ENCODE measurements at places on chromosomes 11 and 22.

DNA sequence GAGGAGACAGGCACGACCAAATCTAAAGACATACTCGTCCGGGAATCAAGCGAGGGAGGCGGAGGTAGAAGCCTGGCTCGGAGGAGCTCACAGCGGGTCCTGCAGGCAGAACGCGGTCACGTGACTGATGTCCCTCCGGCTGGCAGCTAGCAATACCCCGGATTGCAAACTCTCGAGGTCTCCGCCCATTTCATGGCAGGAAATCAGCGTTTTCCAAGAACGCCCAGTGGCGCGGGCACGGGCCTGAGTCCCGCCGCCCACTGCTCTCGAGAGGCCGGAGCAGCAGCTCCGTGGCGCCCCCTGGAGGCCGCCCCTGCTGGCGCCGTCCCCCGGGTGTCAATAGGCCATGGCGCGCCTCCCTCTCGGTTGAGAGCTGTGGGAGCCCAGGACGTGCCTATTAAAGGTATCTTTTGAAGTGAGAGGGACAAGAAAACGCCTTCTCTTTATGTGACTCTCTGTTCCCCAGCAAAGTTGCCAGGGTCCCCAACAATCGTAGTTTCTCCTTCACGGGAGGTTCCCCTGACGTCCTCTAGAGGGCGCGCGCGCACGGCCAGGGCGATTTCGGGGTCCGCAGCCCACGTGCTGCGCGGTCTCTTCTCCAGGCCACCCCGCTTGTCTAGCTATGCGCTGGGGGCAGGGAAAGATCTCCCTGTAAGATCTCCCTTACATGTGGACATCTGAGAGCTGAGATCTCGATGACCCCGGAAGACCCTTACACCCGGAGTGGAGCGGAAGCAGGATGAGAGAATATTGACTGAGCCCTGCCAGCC lies 37.3 kb upstream of the RBFOX2 start:
- peak; percentile 33 for DNase-seq

DNA sequence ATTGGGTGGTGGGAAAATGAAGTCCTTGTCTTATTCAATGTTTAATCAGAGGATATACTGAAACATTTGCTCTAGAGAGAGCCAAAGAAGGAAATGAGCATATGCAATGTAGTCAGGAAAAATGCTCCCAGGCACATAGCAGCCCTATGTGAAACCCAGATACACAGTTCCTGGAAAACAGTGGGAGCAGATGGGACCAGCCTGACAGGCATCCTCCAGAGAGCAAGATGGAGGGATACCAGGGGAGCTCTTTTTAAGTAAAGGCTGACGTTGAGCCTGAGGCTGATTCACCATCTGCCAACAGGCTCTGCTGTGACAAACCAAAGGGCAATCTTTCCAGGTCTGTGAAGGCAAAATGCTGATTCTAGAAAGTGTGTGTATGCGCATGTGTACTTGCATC lies 559.4 kb upstream of the KIRREL3 start:
- DNase-seq, result no peak

DNA sequence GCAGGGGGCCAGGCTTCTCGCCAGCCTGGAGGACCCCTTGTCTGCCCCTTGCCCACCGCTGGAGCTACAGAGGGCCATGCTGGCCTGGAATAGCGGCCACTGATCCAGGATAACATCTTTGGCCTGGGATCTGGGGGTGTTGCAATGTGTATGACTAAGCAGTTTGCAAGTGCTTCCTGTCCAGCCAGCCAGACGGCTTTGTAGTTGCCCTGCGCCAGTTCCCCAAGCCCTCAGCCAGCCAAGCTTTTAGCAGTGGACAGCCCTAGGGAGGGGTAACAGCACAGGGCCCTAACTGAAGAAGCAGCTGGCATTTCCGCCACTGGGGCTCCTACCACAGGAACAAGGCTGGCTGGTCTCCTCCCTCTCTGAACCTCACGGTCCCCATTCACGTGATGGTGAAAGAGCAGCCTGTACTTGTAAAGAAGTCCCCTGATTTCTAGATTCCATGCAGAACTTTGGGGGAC lies 32.1 kb downstream of the UQCR10 start:
- peak; percentile 11 for DNase-seq

- DNase-seq, result no peak
Observed at GRCh38 chr22:22745225-22746060, 101.0 kb downstream of the GGTLC2 start.

DNA sequence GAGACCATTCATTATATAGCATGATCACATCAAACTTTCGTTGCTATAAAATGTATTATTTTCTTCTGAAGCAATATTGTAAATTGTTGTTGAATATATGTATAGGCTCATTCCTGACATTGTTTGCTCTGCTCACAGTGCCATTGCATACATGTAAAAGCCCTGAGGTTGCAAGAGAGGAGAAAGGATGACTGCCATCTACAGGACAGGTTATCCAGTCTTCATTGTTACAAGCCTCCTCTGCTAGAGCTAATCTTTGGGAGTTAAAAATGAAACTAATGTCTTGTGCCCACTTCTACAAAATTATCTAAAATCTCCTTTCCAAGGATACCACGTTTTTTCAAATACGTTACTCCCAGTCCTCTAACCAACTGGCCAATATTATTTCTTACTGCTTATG lies 16.4 kb upstream of the OR5AL1 start:
- no peak for DNase-seq

DNA sequence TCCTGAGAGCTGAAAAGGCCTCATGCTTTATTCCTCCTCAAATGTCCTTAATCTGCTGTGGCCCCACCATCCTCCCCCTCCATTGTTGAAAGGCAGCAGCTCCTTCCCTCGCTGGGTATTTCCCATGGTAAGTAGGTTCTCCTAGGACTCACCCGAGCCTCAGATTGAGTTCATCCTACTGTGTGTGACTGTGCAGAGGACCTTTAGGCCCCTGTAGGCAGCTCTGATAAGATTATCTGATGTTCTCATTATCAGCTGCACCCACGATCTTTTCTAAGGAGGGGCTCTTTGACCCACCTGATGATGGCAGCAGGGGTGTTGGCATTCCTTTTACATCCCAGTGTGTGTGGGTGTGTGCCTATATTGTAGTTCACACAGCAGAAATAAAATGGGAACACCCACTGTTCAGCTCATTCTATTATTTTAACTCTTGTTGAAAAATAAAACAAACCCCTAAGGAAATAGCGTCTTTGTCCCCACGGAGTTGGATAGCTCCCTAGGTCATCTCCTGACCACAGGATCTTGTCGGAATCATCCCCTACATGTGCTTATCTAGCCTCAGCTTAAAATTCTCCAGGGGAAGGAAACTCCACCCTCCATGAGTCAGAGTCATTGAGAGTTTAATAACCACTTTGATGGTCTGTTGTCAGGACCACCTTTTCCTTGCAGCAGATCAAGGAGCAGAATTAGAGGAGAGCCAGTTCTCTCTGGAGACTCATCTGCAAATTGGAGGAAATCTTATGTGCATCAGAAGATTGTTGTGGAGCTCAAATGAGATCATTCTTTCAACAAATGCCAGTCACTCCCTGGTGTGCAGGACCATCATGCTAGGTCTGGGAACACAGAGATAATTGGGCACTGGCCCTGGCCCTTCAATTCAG lies 19.3 kb downstream of the ENDOD1 start:
- peak; percentile 26 for DNase-seq

DNA sequence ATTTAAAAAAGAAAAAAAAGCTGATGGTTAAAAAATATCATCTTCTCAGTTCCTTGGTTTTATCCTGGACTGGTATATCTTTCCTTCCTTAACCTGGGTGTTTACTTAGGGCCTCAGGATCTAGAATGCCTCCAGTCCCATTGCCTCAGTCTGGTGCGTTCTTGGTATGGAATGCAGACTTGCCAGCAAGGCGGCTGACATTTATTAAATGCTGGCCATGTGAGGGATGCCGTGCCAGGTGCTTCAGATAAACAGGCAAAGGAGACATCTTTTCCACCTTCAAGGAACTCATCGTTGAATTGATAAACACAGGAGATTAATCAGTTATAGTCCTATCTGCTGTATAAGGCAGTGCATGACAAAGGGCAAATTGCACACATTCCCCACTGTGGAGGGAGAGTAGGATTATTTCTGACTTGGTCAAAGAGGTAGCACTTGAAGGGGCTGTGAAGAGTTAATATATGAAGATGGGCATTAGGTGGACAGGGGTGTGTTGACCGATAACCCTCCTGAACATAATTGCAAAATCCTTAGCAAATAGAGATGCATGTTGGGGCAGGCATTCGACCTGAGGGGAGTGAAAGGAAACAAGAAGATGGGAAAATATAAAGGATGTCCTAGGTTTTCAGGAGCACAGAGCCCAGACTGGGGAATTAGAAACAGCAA lies 54.4 kb downstream of the ALX4 start:
- DNase-seq, result no peak

DNA sequence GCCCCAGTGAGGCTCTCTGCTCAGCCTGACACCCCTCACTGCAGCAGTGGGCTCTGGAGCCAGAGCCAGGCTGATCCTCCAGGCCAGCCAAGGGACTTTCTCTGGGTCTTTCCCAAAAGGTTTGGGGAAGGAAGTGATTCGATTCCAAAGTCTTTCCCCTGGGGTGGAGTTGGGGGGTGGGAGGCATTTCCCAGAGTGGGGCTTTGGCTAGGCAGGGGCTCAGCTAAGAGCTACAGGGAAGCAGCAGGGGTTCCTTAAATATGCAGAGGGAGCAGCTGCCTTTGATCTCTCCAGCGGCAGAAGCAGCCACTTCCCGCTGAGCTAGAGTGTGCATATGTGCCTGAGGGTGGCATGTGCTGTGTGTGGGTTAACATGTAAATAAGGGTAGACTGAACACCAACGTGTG lies 192.9 kb downstream of the INSC start:
- no peak for DNase-seq

GRCh38 chr22:43515902-43516301 lies 104.1 kb downstream of the MPPED1 start:
- no peak for DNase-seq

- DNase-seq, result no peak
Observed at GRCh38 chr22:38569181-38569971, 607 bp downstream of the DMC1 start.

GRCh38 chr11:133705074-133705648 lies 140.2 kb downstream of the SPATA19 start:
- DNase-seq, result no peak

DNA sequence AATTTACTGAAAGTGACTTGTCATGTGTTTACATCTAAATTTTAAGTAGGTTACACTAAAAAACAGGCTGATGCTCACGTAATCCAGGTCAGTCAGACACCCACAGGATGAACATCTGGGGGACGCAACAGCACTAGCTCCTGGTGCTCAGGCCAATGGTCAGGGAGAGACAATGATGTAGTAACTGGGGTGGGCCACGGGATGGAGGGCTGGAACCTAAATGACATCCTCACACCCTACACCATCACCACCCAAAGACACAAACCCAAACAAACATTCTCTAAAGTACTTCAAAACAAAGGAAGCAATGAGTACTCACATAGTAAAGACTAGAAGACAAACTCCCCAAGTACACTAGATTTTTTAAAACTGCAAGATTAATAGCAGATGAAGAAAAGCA lies 53.5 kb upstream of the SLC25A1 start:
- DNase-seq, result no peak

- no peak for DNase-seq
Observed at GRCh38 chr11:77322506-77322905, 21.0 kb upstream of the GDPD4 start.

- no peak for DNase-seq
Observed at GRCh38 chr11:34251589-34251980, 106.2 kb downstream of the ABTB2 start.

GRCh38 chr11:45021692-45022141 lies 71.0 kb upstream of the TP53I11 start:
- DNase-seq, result no peak

DNA sequence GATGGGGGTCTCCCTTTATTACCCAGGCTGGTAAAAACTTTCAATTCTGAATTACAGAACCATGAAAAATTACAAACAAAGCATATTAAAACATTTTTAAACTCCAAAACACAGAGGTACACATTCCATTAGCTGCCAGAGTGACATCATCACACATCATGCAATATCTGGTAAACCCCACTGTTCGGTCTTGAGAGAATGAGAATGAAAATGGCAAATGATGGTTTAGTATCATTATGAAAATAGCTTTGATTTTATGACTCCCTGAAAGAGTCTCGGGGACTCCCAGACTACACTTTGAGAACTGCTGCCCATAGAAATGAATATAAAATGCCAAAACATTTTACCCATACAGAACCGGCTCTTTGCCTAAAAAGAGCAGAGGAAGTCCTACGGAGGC lies 18.8 kb downstream of the LARGE2 start:
- DNase-seq, result no peak

- no peak for DNase-seq
Observed at GRCh38 chr11:94553938-94554337, 10.2 kb downstream of the FUT4 start.

GRCh38 chr11:13280092-13280722 lies 2.6 kb downstream of the BMAL1 start:
- DNase-seq, result no peak

GRCh38 chr11:58289266-58289665 lies 21.2 kb upstream of the OR10W1 start:
- DNase-seq, result no peak

GRCh38 chr11:69810289-69811118 lies 8.7 kb downstream of the FGF3 start:
- DNase-seq, result no peak

DNA sequence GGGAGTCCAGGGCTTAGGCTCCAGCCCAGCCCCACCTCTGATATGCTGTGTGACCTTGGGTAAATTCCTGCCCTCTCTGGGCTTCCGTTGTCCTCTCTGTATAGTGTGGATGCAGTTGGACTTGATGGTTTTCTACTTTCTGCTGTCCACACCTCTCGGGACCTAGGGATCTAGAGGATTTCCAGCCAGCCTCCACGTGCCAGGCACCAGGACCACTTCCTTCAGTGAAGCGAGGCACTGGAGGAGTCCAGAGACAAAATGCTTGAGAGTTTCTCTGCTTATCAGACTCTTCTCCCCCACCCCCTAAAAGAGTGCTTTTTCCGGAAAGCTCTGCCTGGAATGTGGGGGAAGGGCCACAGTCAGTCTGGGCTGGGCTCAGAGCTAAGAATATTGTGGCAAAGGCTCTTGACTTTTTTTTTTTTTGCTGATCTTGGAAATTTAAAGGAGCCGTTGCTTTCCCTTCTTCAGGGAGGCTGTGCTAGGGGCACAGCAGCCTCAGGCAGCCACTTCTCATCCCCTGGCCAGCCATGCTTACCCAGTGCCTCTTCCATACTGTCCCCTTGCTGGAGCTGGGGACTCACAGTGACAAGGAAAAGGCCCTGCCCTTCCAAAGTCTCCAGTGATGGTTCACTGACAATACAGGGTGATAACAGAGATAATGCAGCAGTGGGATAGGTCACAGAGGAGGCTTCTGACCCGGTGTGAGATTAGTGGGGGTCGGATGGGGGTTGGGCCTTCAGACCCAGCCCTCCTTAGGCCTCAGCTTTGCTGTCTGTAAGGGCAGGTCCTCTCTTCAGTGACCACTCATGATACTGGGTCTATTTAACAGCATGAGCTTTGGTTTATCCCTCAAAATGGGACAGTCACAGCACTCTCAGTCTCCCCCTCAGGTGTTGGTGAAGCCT lies 2.9 kb upstream of the SERPINH1 start:
- no peak for DNase-seq

DNA sequence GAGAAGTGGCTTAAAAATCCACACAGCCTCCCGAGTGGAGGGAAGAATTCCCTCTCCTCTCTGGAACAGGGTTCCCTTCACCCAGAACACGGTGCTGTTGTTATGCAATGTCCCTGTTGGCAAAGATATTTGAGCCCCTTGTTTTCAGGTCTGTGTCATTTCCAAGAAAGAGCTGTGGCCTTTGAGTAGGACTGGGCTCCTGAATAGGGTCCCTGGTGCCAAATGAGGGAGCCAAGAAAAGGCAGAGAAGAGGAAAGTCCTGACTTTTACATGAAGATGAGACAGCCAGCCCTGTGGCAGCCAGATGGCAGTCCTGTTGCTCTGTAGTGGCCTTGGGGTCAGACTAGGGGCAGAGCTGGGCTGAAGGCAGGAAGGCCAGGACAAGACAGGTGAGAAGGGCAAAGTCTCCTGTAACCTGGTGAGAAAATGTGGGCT lies 51.2 kb upstream of the ELF5 start:
- DNase-seq, result no peak
